Heart left ventricle (tissue), 16 donors: ENCODE measurements at places on chromosomes 7 and 10. TPM values are rescaled to one million over a fixed set of nuclear protein-coding genes. Genes with fewer than 3 reads are reported as not detected.

DNA sequence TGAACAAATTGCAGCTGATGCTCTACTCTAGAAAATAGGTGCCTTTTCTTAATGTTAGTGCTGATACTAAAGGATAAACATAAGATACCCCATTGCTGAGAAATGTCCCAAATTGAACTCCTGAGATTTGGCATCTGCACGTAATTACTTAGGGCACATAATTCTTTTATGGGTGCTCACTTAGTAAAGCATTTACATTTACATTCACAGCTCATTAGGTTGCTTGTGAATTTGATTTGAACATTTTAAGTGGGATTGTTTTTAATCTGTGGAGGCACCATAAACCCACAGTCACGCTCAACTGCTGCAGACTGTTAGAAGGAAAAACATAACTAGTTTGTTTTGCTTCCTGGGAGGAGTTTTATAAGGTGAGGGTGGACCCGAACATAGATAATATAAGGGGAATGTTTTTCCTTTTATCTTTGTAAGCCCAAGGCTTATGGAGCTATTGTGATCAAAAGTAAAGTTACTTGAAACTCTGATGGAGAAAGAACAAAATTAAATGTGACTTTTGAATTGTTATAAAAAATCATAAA, 560.8 kb downstream of the REEP3 start:
- DNase-seq: no peak

Gene LRRN3
- 0.89 TPM for polyA plus RNA-seq

- DNase-seq: no peak
Observed at GRCh38 chr7:100546926-100547800, 8.2 kb downstream of the AGFG2 start.

Gene SP4
- 3.1 TPM for polyA plus RNA-seq

DNA sequence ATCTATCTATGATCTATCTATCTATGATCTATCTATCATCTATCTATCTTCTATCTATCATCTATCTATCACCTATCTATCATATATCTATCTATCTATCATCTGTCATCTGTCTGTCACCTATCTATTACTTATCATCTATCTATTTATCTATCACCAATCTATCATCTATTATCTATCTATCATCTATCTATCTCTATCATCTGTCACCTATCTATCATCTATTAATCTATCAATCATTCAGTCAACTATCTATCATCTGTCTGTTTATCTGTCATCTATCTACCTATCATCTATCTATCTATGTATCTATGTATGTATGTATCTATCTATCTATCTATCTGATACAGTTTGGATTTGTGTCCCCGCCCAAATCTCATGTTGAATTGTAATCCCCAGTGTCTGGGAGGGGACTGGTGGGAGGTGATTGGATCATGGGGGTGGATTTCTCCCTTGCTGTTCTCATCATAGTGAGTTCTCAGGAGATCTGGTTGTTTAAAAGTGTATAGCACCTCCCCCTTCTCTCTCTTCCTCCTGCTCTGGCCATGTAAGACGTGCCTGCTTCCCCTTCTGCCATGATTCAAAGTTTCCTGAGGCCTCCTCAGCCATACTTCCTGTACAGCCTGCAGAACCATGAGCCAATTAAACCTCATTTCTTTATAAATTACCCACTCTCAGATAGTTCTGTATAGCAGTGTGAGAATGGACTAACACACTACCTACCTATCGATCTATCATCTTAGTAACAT, 37.6 kb downstream of the NPTX2 start:
- DNase-seq: no peak

Gene PPP1R17
- not detected for polyA plus RNA-seq

GRCh38 chr7:75635036-75635435, 103.7 kb downstream of the HIP1 start:
- no peak for DNase-seq

DNA sequence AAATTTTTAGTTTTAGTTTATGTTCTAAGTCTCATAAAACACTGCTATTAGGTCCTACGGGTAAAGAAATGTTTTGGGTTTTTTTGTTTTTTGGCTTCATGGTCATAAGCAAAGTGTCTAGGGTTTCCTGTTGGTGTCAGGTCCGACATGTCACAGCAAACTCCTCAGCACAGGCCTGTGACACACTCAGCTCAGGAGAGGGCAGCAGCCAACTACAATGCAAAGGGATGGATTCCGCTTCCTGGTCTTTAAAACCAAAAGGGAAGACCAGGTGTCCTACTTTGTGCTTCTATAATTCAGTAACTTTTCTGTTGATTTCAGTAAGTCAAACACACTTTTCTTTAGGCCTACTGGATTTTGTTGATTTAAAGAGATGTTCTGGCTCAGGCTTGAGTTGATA, 83.8 kb upstream of the MACROH2A2 start:
- DNase-seq: no peak

DNA sequence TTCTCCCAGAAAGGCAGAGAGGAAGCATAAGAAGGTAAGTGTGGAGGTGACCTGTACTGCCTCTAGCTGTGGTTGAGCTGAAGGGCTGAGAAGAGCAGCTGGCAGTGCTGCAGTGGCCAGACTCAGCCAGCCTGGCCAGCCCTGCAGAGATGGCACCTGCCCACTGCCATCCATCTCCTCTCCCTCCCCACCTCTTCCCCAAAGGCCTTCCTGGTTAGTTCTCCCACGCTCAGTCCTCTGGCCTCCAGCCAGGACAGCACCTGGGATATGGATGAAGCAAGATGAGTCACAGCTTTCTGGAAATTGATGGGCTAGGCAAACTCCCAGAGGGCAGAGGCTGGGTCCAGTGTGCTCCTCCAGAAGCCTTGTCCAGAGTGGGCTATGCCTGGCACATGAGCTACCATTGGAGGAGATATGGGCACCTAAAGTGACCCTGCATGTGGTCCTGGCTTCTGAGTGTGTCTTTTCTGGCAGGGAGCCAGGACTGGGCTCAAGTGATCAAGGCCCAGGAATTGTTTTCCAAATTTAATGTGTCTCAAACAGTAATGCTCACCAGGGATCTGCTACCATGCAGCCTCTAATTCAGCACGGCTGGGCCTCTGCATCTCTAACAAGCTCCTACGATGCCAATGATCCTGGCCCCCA, 81.0 kb upstream of the CACUL1 start:
- no peak for DNase-seq

GRCh38 chr10:124658591-124659242, 85.5 kb downstream of the FAM53B start:
- peak; percentile 9 for DNase-seq

DNA sequence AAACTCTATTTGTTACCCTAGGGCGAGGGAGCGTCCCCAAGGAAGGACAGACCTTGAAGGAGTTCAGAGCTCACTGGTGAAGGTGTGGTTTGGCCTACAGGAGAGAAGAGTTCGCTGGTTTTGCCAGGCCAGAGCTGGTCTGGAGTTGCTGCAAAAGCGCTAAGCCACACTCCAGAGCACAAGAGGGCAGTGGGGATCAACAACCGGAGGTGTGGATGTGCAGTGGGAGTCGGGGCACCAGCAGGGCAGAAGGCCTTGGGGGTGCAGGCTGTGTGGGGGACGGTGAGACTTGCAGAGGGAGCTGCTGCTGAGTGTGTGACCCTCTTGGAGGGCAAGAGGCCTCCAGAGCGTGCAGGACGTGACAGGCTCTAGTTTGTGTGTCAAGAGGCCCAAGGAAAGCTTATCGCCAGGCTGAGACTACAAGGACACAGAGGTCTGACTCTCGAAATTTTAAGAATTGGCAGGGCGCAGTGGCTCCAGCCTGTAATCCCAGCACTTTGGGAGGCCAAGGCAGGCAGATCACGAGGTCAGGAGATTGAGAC, 14.3 kb upstream of the CUL1 start:
- DNase-seq: no peak

Gene IFIT1
- 23.4 TPM for polyA plus RNA-seq

DNA sequence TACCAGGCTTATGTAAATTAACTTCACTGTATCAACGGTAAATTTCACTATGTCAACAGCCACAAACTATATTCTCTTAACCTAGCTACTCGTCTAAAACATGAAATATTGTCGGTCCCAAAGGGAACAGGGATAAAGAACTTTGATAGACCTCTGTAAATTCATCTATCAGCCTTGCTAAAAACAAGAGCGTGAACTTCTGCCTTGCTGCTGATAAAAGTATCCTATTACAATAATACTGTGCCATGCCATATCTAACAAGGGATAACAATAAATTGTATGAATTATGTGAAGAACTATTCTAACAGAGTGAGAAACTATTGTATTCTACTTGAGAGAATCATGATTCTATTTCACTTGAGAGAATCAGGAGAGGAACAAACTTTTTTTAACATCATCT, 117.2 kb downstream of the CNOT4 start:
- no peak for DNase-seq

GRCh38 chr10:60759181-60759580, 19.1 kb upstream of the CDK1 start:
- DNase-seq: no peak

GRCh38 chr7:156657681-156658080, 17.1 kb downstream of the RNF32 start:
- no peak for DNase-seq

Gene AOAH
- 0.65 TPM for polyA plus RNA-seq

DNA sequence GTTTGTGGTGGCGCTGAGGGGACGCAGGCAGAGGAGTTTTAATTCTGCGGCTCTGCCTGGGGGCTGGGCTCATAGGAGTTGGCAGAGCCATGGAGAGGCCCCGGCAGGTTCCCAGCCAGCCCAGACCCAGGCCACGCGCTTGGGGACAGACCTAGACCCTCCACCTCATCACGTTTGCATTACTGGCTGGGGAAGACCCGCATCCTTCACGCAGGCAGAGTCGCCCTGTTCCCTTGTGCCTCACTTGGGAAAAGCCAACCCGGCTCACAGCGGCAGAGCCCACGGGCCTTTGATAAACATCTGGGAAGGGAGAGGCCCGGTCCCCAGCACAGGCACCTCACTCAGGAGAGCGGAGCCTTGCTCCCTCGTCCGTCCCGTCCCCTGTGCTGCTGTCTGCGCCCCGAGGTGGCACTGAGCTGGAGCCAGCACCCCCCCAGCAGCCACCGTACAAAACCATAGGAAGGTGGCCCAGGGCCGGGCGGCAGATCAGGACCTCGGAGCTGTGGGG, 112.8 kb downstream of the CYTH3 start:
- no peak for DNase-seq

Gene TRIL
- 1.8 TPM for polyA plus RNA-seq

Gene ASAH2
- polyA plus RNA-seq: 0.34 TPM

DNA sequence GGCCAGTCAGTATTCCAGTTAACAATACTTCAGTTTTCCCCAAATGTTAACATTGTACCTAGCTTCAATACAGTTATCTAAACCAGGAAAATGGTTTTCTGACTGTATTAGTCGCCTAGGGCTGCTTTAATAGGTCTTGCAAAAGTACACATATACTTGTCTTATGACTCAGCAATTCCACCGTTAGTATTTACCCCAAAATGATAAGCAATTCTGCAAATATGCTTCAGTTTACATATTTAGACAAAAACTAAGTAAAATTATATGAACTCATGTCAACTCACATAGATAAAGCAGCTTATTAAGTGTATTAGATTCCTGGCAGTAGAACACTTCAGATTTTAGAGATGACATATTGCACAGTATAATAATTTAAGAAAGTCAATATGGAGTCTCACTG, 363.3 kb downstream of the ARL4A start:
- no peak for DNase-seq

Gene NCF1
- polyA plus RNA-seq: 0.99 TPM

GRCh38 chr10:110822035-110822711, 49.6 kb upstream of the PDCD4 start:
- no peak for DNase-seq

DNA sequence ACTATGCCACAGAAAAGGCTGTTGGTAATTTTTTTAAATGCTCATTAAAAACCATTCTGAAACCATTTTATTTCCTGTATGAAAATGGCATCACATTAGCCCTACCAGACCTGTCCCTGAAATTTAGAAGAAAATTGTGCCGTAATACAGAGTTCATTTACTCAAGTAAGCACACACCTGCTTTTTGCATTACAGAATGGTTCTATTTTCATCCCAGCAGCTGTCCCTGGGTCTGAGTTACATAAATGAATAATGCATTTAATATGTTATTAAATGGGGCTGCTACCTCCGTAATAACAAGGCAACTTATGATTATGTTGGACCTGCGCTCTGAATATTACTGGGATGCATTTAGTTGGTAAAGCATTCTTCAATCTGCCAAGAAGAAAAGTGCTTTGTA, 508.9 kb downstream of the SORCS1 start:
- DNase-seq: no peak

- DNase-seq: no peak
Observed at GRCh38 chr7:359766-360361, 69.9 kb downstream of the FOXL3 start.

GRCh38 chr7:103499976-103500375, 54.0 kb upstream of the SLC26A5 start:
- DNase-seq: no peak

- no peak for DNase-seq
Observed at GRCh38 chr7:137283153-137283552, 60.4 kb downstream of the PTN start.

GRCh38 chr10:47047577-47048525, 136.6 kb downstream of the PTPN20 start:
- DNase-seq: peak; percentile 59

GRCh38 chr10:71659111-71659634, 60.4 kb downstream of the C10orf105 start:
- no peak for DNase-seq

Gene RGS10
- 4.7 TPM for polyA plus RNA-seq

- no peak for DNase-seq
Observed at GRCh38 chr10:45261243-45261775, 54.1 kb downstream of the OR13A1 start.

DNA sequence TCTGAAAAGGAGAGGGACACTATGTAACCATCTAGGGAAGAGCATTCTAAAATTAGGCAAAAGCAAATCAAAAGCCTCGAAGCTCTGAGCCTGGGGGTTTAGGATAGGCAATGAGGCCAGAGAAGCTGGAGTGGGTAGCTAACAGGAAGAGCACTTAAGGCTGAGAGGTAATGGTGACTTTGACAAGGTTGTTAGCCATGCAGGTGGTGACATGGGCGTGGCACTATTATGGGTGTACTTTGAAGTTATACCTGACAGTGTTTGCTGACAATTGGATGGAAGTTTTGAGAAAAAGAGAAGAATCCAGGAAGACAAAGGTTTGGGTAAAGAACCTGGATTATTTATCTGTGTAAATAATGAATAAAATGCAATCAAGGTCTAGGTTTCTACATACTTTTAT, 383.0 kb upstream of the SEMA3C start:
- DNase-seq: no peak
